ENCODE measurements at places on chromosomes 1 and 21. TPM values are rescaled to one million over a fixed set of nuclear protein-coding genes. Genes with fewer than 3 reads are reported as not detected.

Gene MIXL1
- not detected for total RNA-seq

Gene SDC3
- 21.7 TPM for total RNA-seq

Gene RPTN
- total RNA-seq: not detected

DNA sequence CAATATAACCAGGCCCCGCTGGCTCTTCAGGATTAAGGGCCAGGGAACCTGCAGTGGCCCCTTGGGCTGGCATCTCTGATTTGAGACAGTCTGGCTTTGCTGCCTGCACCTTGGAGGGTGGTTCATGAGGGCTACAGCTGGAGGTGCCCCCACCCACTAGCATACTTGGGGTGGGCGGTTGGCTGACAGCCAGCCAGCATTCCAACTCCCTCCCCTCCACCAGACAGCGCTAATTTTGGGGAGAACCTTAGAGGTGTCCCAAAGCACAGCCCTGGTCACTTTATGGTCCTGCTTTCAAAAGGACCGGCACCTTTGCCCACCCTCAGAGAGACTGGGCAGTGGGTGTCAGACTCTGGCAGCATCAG, 180.7 kb upstream of the VAMP3 start:
- DNase-seq: no peak

- no peak for DNase-seq
Measured at GRCh38 chr1:58803858-58804257, 20.0 kb upstream of the JUN start.

DNA sequence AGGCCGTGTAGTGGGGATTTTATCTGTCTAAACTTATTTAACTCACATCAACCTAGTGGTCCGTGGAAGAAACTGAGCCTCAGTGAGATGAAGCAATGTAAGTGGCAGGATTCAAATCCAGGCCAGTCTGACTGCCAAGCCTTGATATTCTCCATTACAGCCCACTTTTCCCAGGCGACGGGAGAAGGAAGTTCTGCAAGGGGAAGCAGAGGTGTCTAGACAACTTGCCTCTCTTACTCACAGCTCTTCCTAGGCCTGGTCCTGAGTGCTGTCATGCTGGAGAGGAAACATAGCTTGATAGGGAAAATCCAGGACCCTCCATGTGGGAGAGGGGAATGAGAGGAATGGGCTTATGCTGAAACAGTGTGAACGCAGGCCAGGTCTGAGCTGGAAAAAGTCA, 9.1 kb downstream of the CTSE start:
- DNase-seq: no peak

DNA sequence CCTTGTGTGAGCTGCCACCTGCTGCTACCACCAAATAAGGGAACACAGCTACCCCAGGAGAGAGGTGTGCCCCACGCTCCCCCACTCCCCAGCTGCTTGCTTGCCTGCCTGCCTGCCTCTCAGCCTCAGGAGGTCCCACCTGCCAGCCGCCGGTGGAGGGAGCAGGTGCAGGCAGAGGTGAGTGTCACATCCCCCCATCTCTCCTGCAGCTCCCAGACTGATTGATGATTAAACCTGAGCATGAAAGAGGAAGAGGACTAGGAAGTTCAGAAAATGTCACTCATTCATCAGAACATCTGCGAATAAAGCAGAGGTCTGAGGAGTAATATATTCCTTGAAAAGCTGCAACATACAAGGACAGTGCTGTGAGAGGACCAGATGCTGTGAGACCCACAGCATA, 58.6 kb upstream of the HIVEP3 start:
- DNase-seq: no peak

Measured in MCF 10A (cell line).